ENCODE measurements at places on chromosomes 6 and 20.

- peak; percentile 24 for DNase-seq
These were observed 23.6 kb downstream of the PKHD1 start for GRCh38 chr6:52063584-52064344.

DNA sequence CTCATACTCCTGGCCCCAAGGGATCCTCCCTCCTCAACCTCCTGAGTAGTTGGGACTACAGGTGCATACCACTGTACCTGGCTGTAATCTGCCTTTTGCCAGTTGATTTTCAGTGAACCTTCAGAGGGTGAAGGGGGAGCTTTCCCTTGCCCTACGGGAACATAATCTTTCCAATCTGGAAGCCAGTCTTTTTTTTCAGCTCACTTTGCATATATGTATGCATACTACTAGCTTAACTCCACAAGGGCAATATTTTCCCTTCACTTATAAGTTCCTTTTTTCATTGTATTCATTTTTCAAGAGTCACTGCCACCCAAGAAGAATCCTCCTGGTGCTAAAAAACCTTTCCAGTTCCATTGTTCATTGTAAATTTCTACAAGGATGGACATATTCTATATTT, 53.4 kb upstream of the GCM1 start:
- no peak for DNase-seq

DNA sequence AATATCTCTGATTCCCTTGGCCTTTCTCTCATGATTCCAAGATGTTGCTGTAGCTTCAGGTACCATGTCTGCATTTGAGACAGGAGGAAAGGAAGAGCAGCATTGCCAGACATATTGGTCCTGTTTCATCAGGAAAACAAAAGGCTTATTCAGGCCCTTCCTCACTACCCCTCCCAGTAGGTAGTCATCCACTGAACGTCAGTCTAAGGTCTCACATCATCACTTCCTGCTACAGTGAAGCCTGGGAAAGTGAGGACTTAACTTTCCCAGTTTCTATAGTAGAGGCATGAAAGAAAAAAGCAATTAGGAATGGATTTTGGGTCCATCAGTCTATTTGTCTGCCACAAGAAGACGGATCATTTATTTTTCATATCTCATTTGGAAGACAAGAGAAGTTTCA, 85.7 kb upstream of the SOX4 start:
- DNase-seq, result no peak

GRCh38 chr20:57656252-57656820, 36.1 kb upstream of the ZBP1 start:
- DNase-seq, result no peak

DNA sequence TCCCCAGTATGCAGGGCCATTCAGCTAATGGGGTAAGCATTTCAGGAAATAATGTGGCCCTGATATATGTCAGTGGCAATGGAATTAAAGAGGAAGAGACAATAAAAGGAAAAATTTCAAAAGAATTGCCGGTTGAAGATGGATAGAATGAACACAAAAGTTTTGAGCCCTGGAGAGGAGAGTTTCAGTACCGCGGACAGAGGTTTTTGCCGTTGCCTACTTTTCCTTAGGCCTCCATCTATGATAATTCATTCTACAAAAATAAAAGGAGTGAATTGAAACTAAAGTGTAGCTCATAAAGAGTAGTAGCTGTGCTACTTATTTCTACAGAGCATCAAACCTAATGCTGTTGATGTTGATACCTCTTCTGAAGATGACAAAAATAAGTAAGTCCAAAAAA, 140.7 kb downstream of the RNASET2 start:
- DNase-seq, result no peak

- no peak for DNase-seq
These were observed 42.3 kb upstream of the ATXN1 start for GRCh38 chr6:16803294-16804200.

- DNase-seq, result no peak
These were observed 269.0 kb upstream of the ECI2 start for GRCh38 chr6:4404415-4404814.

DNA sequence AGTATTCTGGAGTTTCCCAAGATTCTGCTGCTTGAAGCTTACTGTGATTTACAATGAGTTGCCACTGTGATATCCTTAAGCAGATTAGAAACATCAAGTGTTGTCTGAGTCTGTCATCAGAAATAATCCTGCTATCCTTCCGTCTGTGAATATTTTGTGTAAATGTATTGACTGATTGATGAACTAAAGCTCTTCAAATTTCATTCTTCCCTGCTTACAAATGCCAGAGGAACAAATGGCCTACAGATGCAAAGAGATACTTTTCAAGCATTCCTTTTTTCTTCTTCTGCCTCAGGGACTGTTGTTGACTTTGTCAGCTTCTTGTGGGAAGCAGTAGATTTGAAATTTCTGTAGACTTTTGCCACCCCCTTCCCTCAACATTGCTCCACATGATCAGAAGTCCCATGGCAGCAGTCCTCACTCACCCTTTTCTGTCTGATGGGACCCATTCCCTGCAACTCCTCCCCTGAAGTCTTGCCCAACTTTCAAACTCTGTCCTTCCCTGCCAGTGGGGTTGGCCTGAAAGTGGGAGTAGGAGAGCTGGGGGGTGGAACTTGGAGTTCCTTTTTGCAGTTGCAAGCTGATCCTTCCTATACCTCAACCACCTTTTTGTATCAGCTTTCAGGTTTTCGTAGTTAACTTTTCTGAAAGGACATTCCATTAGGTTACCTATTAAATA, 38.5 kb upstream of the MLIP start:
- no peak for DNase-seq

DNA sequence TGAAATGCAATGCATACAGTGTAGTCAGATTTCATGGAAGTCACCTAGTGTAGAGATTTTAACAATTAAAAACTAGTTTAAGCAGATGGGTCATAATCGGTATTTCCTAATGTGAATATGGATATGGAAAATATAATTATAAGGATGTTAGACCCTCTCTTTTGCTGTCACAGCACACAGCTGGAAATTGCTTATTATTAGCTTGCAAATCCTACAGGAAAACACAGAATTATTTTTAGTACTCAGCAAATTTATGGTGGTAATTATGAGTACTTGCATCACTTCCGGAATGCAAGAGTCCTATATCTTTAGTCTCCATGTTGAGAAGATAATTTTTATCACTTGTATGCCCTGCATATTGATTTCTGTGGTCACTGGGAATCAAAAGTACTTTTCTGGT, 993.6 kb downstream of the KIF16B start:
- DNase-seq, result no peak

Data from stimulated activated CD8-positive, alpha-beta memory T cell treated with anti-CD3 and anti-CD28 coated beads, Interleukin-4, amount 100 ng/mL, for 4 hours (primary cell).